ENCODE measurements at places on chromosomes 1 and 21.

- no peak for DNase-seq
These were observed 332.2 kb downstream of the CHRM3 start for GRCh38 chr1:239718571-239718970.

DNA sequence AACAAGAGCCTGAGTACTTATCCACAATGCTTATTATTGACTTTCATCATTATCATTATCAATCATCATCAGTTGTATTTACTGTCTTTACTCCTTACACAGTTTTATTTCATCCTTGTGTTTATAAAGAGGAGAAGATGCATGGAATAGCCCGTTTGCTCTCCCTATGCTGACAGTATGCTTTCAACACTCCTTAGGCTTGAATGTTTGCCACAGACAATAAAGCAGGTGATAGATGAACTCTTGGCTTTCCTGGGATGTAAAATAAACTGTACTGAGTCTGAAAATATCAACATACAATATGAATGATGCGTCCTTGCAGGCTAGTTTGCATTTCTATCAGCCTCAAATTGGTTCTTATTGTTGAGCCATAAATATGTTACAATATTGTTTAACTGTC, 891.8 kb upstream of the NCAM2 start:
- DNase-seq: no peak

DNA sequence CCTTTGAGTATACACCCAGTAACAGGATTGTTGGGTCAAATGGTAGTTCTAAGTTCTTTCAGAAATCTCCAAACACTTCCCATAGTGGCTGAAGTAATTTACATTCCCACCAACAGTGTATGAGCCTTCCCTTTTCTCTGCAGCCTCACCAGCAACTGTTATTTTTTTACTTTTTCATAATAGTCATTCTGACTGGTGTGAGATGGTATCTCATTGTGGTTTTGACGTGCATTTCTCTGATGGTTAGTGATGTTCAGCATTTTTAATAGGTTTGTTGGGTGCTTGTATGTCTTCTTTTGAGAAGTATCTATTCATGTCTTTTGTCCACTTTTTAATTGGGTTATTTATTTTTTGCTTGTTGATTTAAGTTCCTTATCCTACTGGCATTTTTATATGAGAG, 26.4 kb upstream of the LAMC1 start:
- no peak for DNase-seq

- DNase-seq: no peak
These were observed 7.5 kb downstream of the KNCN start for GRCh38 chr1:46543761-46544560.

- peak; percentile 5 for DNase-seq
These were observed 5.6 kb downstream of the OSBPL9 start for GRCh38 chr1:51622455-51622913.

DNA sequence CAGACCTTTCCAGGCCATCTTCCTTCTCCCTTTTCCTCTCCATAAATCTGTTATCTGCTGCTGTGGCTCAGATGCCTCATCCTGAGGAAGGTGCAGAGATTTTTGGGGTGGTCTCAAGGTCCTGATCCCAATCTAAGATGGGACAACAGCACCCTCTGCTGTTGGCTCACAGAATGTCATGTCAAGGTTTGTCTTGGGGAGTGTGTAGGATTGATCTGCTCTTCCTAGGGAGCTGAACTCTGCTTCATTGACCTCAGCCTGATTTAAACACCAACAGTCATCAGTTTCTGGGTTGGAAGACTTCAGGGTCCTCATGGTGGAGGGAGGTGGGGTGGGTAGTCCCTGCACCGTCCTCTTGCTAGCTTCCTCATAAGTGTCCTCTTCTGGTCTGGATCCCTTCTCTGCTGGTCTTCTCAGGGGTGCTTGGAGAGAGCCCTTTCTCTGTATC, 62.8 kb upstream of the LAX1 start:
- DNase-seq: peak; percentile 72

DNA sequence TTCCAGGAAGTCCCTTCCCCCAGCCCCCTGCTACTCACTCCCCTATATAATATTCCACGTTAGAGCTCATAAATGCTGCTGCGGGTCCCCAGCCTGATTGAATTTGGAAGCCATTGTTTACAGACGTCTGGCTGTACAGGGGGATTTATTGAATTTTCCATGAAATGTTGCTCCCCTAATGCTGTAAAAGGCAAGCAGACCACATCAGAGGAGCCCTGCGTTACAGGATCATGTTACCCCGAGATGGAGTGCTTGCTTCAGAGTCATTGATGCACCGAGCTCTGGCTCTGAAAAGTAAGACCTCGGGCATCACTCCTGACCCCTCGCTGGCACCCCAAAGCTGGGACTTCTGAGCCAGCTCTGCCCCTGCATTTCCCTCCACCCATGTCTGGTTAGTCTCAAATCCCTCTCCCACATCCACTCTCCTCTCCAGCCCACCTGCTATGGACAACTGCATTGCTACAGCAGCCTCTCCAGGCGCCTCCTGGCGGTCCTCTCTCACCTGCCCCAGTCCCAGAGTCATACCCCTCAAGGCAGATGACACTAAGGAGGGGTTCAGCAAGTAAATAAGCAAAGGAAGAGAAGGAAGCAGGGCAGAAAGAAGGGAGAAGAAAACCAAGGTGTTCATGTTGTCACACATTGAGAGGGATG, 127.8 kb downstream of the TMEM53 start:
- DNase-seq: no peak

DNA sequence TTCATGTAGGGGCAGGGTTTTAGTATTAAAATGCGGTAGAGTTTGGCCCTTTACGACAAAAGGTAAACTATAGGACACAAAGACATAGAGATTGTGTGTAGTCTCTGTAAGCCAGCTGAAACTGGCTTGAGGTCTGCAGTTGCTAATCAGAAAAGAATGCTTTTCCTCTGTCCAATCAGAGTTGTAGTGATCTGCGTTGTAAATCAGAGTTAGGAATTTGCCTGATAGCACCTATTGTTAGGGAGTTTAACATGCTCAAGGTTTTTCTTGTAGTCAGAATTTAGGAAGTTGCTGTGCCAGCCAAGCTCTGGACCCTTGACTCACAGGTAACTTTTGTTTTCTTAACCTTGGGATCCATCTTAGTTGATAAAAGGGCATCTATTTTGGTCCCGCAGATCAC, 61.2 kb upstream of the VTCN1 start:
- no peak for DNase-seq

- no peak for DNase-seq
These were observed 73.4 kb downstream of the BACE2 start for GRCh38 chr21:41241341-41241740.

GRCh38 chr1:40783001-40783905, at the start of gene KCNQ4:
Gene KCNQ4 (plus strand): TSS chr1:40783787. CDS start chr1:40784094, 307 bp downstream.
- DNase-seq: peak; percentile 31

GRCh38 chr1:237938553-237938952, 47.8 kb upstream of the ZP4 start:
- DNase-seq: peak; percentile 4

GRCh38 chr1:6962996-6963911, 178.0 kb downstream of the CAMTA1 start:
- DNase-seq: peak; percentile 76

DNA sequence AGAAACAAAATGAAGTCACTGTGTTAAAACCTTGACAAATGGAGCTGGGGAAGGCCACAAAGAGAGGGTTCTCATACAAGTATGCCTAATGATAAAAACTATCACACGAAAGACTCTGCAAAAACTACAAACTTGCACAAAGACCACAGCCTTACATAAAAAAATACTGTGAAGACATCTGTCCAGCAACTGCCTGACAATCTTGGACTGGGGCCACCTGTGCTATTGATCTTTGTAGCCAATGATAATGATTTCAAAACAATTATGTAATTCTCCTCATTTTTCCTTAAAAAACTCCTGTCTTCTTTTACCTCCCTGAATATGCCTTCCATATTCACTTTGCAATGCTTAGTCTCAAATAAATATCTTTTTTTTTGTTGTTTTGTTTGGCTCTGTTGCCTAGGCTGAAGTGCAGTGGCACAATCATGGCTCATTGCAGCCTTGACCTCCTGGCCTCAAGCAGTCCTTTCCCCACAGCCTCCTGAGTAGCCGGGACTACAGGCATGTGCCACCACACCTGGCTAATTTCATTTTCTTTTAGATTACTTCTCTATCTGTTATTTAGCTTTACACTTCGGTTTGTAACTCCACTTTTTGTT, 79.4 kb upstream of the RHOU start:
- no peak for DNase-seq

GRCh38 chr1:180863158-180863775, 49.4 kb upstream of the KIAA1614 start:
- no peak for DNase-seq

DNA sequence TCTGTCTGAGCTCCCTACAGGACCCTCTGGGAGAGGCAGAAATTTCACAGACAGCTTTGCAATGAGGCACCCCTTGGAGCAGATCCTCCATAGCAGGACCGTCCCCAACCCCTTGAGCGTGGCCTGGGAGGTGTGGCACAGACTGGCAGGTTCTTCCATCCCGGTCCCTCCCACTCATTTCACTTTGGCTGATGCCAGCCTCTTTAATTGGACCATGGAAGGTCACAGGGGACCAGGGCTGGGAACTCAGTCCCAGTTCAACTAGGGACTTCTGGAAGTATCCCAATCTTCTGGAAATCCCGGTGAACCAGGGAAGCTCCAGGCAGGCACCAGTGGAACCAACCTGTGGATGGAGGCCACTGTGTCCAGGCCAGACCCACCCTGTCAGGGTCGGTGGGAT, 83.7 kb downstream of the SPSB1 start:
- DNase-seq: no peak

- DNase-seq: no peak
These were observed 42.4 kb downstream of the RNF2 start for GRCh38 chr1:185087746-185088145.

DNA sequence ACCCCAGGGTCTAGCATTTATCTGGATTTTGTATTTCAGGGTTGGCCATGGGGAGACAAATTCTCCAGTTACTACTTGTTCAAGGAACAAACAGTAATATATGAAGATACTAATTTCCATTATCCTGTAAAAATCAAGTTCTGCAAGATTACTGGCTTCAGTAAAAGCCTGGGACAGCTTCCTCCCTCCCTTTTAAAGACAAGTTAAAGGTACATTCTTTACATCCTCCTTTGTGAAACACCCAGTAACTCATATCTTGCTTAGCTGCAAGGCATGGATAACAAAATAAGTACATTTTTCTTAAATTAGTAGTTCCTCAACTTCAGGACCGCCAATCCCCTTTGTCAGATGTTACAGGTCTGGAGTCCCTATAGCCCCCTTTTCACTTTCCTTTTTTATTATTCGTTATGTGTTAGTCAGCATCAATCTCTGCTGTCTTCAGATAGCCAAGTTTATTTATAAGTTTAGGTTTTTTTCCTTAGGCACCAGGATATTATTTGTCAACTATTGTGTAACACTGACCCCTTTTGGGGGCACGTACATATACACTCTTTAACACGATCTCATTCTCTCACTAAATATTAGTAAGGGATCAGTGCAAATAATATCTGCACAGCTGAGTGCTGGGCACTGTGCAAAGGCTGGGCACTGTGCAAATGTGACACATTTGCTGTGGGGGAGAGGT, 9.8 kb downstream of the ERRFI1 start:
- DNase-seq: no peak

DNA sequence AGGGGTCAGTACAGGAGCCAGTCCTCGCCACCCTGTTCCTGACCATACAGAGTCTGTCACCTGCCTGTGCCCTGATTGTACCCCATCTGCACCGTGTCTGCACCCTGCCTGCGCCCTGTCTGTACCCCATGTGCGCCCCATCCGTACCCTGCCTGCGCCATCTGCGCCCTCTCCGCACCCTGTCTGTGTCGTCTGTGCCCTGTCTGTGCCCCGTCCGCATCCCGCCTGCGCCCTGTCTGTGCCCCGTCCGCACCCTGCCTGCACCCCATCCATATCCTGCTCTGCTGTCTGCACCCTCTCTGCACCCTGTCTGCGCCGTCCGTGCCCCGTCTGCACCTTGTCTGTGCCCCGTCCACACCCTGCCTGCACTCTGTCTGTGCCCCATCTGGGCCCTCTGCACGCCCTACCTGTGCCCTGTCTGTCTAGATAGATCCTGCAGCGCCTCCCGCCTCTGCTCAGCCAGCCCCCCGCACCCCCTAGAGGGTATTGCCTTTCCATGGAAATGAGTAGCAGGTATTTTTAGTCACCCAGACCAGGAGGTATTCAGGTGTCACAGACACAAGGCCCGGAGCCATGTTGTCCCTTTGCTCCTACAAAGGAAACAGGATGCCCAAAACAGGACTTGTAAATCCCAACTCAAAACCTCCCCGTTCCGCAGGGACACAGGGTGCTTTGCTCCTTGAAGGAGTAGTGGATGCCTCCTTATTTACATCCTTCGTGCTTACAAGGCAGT, 7.7 kb upstream of the NPHP4 start:
- DNase-seq: no peak

DNA sequence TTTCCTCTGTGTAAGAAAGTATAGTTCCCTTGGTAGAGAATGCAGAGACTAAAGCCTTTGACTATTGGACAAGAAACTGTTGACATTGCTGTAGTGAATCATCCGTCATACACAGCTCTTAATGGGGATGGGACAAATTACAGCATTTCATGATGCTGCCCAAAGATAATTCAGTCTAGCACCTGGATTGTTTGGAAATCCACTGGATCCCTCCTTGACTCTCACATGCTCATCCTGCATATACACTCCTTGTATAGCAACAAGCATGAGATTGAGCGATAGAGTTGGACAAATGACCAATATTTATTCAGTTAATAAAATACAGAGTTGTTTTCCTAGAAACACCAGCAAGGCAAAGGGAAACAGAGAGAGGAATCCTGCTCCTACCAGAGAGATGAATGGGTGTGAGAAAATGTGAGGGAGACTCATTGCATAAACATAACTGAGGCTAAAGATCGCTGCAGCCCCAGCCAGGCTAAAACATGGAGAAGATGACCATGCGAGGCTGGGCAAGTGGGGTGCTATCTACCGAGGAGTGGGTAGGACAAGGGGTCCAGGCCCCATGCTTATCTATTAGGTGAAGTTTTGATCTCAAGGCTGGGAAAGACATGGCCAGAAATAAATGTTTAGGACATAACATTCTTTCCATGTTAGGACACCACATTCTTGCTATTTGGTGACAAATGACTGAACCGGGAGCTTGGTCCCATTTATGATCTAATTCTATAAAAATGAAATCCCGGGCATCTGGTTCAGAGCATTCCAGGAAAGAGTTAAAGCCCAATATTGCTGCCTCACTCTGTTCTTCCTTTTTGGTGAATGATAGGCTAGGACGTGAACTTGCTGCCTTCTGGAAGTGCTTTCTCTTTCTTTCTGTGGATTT, 153.2 kb downstream of the TGFB2 start:
- no peak for DNase-seq

- peak; percentile 19 for DNase-seq
These were observed 30.4 kb downstream of the VAV3 start for GRCh38 chr1:107934578-107934977.

All from activated CD4-positive, alpha-beta T cell treated with anti-CD3 and anti-CD28 coated beads, Interleukin-2, amount 50 U/mL, for 48 hours (primary cell).